ENCODE measurements at places on chromosomes 12 and 14.

DNA sequence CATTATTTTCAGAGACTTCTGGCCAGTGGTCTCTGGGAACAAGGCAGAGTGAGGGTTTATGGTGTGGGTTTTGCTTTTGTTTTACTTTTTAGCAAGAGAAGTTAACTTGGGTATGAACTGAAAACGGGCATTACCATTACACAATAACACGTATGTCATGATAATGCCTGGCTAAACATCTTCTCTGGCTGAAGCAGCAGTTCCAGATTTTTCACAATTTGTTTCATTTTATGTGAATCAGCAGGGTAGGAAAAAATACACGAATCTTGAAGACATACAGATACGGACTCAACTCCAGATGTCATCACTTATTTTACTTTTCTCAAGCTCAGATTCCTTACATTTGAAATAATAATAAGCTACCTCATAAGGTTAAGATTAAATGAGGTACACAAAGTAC is 2.5 kb upstream of the PCNX4 start:
- no peak for DNase-seq

DNA sequence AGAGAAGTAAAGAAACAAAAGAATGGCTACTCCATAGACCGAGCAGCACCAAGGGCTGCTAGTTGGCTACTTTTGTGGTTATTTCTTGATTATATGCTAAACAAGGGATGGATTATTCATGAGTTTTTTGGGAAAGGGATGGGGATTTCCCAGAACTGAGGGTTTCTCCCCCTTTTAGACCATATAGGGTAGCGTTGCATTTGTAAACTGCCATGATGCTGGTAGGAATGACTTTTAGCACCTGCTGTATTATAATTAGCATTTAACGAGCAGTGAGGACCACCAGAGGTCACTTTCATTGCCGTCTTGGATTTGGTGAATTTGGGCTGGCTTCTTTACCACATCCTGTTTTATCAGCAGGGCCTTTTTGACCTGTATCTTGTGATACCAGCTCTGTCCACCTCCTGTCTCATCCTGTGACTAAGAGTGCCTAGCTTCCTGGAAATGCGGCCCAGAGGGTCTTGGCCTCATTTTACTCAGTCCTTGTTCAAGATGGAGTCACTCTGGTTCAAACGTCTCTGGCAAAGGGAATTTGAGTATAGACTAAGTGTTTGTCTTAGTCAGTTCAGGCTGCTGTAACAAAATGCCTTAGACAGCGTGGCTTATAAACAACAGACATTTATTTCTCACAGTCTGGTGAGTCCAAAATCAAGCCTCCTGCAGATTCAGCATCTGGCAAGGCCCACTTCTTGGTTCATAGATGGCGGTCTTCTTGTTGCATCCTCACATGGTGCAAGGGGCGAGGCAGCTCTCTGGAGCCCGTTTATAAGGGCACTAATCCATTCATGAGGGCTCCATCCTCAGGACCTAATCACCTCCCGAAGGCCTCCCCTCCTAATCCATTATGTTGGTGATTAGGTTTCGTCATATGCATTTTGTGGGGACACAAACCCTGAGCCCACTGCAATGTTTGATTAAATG is 348.3 kb upstream of the SFSWAP start:
- DNase-seq: no peak

DNA sequence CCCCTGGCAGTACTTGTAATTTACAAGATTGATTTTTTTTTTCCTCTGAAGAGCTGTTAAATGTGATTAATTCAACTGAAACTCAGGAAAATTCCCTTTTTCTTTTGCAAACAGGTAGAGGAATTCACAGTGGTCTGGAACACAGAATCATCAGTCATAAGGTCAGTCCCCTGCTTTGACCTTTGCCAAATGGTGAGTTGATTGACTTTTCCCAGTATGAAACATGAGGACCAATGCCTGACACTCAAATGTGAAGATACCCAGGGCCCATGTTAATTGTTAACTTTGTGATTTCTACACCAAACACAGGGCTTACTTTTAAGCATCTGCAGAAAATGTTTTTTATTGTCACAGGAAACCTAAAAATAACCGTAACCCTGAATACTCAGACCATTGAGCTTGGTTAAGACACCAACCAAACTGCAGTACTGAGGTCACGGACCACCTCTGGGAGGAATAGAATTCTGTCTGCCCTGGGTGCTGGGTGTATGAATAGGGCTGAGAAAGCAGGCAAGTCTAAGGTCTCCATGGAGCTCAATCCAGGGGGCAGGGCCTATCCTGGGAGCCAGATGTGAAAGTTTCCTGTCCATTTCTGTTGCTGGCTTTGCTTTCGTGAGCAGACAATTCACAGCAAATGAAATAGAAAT is 192.4 kb downstream of the TMX1 start:
- DNase-seq: no peak

- no peak for DNase-seq
Observed at GRCh38 chr12:115233891-115234543, 550.0 kb upstream of the TBX3 start.

- no peak for DNase-seq
Observed at GRCh38 chr14:77301103-77301502, 19.6 kb downstream of the POMT2 start.

DNA sequence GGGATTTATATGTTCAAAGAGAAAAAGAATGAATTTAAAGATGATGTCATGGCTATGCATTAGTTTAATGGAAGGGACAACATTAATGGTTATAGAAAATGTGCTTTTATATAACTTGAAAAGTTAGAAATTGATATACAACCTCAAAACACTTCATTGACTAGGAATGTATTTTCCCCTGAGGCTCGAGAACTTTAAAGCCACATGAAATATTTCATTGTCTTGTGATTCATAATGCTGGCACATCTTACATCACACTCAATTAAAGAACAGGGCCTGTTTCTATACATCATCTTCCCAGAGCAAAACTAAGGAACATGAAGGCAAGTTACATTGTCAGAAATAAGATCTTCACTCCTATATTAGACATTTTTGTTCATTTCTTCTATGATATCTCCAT is 35.2 kb upstream of the PAWR start:
- no peak for DNase-seq

Data from activated T-helper 1 cell treated with anti-CD3 and anti-CD28 coated beads, Interleukin-2, amount 50 U/mL, for 16 hours (primary cell).